ENCODE measurements at places on chromosomes 1 and 21. TPM values are rescaled to one million over a fixed set of nuclear protein-coding genes. Genes with fewer than 3 reads are reported as not detected.

- peak; percentile 68 for DNase-seq
These were observed 386.2 kb upstream of the ADGRL2 start for GRCh38 chr1:81414488-81415015.

DNA sequence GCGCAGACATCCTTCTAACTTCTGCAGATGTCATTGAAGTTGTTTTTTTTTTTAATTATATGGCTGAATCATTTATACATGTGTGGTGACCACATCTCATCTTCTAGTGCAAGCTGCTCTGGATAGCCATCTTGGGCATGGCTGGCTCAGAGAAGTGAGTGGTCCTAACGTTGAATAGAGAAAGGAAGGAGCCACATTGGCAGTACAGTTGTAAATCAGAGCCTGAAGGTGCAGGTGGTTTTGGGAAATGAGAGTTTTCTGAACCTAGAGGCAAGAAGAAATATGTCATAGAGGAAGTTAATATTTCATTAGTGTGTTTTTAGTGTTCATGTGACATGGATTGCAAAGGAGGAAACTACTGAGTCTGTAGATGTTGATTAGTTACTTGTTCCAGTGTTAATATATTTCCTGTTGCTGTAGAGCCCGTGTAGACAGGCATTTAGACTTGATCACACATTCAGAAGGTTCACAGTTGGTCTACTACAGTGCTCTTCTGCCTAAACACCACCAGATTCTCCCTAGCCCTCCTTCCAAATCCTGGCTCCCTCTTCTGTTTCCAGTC lies 163.7 kb downstream of the ROR1 start:
- DNase-seq = no peak

DNA sequence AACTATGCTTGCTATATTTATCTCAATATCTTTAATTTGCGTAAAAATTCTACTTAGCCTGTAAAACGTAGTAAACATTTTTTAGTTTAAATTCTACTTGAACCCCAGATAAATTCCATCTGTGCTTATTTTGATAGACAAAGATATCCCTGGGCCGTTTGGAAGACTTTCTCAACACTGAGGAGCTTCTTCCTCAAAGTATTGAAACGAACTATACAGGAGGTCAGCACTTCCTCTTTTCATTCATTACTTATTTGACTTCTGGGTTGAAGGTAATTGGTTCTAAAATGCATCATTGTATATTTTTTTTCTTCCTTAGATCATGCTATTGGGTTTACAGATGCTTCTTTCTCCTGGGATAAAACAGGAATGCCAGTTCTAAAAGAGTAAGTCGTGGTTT lies 74.7 kb downstream of the HSPA13 start:
- no peak for DNase-seq

DNA sequence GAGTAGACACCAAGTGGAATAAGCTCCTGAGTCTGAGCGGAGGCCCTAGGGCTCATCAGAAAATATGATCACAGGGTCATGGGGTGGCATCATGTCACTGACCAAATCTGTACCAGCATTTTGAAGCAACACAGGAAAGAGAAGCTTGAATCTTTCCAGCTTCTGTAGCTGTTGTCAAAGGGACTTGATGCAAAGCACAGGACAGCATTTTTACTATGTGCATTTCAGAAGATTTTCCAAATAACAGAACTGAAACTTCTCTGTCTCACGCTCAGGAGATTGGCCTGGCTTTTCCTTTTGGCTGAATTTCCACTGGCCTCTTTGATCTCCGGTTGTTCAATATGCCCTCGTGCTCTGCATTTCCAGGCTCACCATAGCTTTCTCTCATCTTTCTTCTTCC lies 127.2 kb upstream of the ATP1B1 start:
- no peak for DNase-seq

DNA sequence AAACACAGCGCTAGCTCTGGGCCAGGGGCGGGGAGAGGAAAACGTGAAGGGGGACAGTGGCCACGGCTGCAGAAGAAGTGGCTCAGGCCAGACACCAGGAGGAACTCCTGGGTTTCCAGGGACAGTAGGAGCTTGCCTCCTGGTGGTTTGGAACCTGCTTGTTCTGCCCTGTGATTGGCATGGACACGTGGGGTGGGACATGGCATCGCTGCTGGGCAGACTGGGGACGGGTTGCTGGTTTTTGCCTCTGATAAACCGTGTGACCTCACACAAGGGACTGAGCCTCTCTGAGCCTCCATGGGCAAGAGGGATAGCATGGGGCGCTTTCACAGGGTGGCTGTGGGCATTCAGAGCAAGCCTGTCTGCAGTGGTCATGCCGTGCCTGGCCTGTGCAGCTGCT lies 7.5 kb upstream of the PLCH2 start:
- DNase-seq = no peak

- no peak for DNase-seq
These were observed 186.8 kb downstream of the SMYD3 start for GRCh38 chr1:246320286-246320685.

GRCh38 chr1:109438798-109439297 lies 12.6 kb upstream of the PSMA5 start:
- peak; percentile 95 for DNase-seq

DNA sequence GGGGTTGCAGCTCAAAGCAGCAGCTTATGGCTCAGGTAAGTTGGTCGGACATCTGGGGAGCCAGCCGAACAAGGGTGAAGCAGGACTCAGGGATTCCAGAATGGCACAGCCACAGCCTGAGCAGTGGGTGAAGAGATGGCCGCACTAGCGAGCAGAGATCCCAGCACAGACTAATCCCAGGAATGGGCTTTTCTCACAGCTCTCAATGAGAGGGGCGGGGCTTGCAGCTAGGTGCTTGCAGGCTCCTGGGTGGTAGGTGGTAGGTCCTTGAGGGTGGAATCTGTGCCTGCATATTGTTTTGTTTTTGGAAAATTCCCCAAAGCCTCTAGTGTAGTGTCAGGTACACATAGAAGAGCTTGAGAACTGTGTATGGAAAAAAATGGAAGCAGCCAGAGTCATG lies 9.0 kb downstream of the KIAA0040 start:
- DNase-seq = no peak

DNA sequence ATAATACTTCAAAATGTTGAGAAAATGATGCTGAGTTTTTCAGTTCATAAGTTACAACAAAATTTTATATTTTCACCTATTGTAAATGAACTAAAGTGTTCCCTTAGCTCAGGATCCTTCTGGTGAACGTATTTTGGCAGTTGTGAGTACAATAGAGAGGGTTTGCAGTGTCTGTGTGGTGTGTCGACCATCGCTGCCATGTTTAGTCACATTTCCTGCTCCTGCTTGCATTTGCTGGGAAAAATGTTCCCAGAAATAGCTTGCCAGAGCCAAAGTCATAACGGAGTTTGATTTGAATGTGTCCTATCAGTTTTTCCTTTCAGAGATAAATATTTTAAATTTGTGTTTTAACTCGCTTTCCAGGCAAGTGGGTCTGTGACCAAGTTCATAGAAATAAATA lies 117.1 kb upstream of the COL6A1 start:
- peak; percentile 56 for DNase-seq

DNA sequence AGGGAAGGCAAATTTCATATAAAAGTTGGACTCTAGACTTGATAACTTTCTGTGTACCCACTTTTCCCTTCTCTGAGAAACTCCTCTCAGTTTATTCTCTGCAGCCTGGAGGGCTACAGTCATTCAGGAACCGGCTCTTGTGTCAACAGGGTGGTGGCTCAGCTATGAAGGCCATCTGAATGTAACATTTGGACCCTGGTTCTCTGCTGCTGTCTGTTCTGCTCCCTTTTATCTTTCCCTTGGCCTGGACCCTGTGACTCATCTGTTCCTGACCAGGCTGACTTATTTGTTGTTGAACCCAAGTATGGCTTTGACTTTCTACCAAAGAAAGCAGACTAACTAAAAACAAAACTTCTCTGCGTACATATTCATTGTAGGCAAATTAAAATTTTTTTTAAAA lies 75.4 kb downstream of the CENPF start:
- DNase-seq = no peak

The IGSF5 gene
- polyA plus RNA-seq = not detected

The ZNF593OS gene
- polyA plus RNA-seq = 0.81 TPM

The DDI2 gene
- polyA plus RNA-seq = 5.0 TPM

The CCDC30 gene
- 1.6 TPM for polyA plus RNA-seq

The KCNK2 gene
- 69.2 TPM for polyA plus RNA-seq

The GPR161 gene
- polyA plus RNA-seq = 11.8 TPM

The CAMK2N1 gene
- 28.8 TPM for polyA plus RNA-seq

The DIRAS3 gene
- 18.5 TPM for polyA plus RNA-seq

The FAM151A gene
- polyA plus RNA-seq = not detected

The DMRTA2 gene
- not detected for polyA plus RNA-seq
